MCF 10A (cell line): ENCODE measurements at places on chromosomes 7 and 10. TPM values are rescaled to one million over a fixed set of nuclear protein-coding genes. Genes with fewer than 3 reads are reported as not detected.

AQP1 gene
- 0.71 TPM in 1 of 2 replicates, not detected in the other for total RNA-seq

FZD1 gene
- 3.3 and 4.4 TPM in 2 replicates for total RNA-seq

ZNF22 gene
- total RNA-seq, result 7.2 and 8.5 TPM in 2 replicates

PNLIPRP3 gene
- 7.6 and 9.5 TPM in 2 replicates for total RNA-seq

ACTA2 gene
- 25.4 and 25.6 TPM in 2 replicates for total RNA-seq

TSPAN15 gene
- total RNA-seq, result 0.52 and 0.54 TPM in 2 replicates

CPN1 gene
- not detected in 2 replicates for total RNA-seq

FAM25A gene
- total RNA-seq, result not detected in 2 replicates

ZNF518A gene
- 13.3 and 14.7 TPM in 2 replicates for total RNA-seq

CH25H gene
- total RNA-seq, result not detected in 2 replicates

DNA sequence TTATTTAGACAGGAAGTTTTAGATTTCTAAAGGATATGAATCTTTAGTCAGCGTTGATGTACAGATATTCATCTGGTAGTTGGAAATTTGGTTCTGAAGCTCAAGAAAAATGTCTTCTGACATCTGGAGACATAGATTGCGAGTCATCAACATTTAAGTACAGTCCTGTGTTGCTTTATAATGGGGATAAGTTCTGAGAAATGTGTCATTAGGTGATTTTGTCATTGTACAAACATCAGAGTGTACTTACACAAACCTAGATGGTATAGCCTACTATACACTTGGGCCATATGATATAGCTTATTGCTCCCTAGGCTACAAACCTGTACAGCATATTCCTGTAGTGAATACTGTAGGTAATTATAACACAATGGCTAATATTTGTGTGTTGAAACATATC, 49.6 kb upstream of the UBN2 start:
- DNase-seq, result no peak

GRCh38 chr7:75850235-75850634, 28.6 kb upstream of the RHBDD2 start:
- DNase-seq, result no peak

- no peak for DNase-seq
Observed at GRCh38 chr7:116994611-116995010, 41.3 kb downstream of the ST7 start.

DNA sequence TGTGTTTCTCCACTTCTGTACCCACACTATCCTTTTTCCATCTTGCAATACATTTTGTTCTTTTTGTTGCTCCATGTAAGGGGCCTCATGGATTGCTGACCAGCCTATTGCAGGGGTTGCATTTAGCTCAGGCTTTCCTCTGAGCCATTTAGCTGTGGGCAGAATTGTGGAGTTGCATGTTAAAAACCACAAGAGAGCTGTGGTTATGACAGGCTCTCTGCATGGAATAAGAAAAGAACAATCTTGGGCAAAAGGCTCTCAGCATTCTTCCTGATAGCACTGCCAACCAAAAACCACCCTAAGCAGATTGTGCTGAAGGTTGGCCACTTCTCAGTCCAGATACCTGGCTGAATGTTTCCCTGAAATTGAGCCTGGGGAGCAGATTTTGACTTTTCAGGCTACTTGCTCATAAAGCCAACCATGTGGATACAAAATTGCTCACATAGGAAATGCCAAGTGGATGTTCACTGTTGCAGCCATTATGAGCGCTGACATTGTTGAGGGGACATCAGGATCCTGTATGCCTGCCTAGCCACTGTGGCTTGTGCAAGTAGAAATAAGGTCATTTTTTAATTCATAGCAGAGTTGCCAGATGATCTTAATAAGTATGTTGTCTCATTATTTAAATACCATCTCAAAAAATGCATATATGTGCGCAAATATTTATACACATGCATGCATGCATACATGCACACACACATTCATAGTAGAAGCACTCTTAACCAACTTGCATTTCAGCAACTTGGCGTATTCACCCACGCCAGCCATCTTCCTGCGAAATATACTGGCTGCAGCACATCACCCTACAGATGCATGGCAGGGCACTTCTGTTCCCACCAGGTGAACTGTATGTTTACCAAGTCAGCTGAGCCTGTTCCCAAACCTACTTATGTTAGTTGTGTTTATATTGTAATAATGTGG, 695.4 kb downstream of the LRMDA start:
- DNase-seq, result no peak

DNA sequence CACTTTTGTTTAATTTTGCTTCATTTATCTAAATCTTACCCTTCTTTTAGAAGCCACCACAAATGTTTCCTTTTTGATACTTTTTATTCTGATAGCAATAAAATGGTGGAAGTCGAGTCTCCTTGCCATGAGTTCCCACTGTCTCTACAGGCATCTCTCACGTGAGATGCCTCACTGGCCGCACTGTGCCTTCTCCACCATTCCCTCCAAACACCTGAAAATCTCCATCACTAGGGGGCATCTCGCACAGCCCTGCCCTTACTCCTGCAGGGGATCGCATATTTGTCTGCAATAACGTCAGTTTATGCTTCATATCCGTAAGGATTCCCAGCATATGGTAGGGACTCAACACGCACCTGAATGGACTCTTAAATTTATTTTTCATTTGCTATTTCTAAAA, 56.3 kb upstream of the NCAPG2 start:
- peak; percentile 13 for DNase-seq

- no peak for DNase-seq
Observed at GRCh38 chr7:70271617-70272081, 673.4 kb downstream of the AUTS2 start.

- DNase-seq, result no peak
Observed at GRCh38 chr10:37733822-37734221, 123.6 kb downstream of the ZNF248 start.

DNA sequence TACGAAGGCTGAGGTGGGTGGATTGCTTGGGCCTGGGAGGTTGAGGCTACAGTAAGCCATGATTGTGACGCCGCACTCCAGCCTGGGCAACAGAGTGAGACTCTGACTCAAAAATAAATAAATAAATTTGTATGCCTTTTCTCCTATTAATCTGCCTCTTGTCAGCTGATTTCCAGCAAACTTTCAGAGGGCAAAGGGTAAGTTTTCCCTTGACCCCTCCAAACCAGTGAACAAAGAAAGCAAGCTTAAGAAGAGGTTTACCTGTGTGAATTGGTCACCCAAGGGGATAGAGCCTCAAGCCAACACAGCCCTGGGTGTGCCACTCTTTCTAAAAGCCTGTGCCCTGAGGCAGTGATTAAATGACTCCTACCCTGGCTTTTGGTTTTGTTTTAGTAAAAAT, 30.8 kb downstream of the GOT1 start:
- no peak for DNase-seq

- DNase-seq, result no peak
Observed at GRCh38 chr7:114650491-114650890, 235.9 kb downstream of the FOXP2 start.

- no peak for DNase-seq
Observed at GRCh38 chr10:102678068-102678400, 33.8 kb downstream of the TRIM8 start.

DNA sequence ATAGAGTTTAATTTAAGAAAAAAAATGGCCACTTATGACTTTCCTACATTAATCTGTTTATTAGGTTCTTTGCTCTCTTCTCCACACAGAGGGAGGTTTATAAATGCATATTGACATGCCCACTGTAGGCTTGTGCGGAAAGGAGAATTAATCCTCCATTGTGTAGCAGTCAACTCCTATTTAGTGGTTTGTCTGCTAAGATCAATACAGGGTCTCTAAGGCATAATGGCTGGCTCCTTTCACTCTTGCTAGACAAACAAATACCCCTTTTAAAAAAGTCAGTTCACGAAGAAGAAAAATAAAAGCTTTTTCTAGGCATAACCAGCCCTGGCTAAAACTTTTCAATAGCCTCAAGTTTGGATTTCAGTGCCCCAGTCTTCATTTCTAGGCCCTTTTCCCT, 141.6 kb downstream of the TSPAN12 start:
- DNase-seq, result no peak

GRCh38 chr10:96339383-96339782, 19.4 kb downstream of the OPALIN start:
- DNase-seq, result no peak

DNA sequence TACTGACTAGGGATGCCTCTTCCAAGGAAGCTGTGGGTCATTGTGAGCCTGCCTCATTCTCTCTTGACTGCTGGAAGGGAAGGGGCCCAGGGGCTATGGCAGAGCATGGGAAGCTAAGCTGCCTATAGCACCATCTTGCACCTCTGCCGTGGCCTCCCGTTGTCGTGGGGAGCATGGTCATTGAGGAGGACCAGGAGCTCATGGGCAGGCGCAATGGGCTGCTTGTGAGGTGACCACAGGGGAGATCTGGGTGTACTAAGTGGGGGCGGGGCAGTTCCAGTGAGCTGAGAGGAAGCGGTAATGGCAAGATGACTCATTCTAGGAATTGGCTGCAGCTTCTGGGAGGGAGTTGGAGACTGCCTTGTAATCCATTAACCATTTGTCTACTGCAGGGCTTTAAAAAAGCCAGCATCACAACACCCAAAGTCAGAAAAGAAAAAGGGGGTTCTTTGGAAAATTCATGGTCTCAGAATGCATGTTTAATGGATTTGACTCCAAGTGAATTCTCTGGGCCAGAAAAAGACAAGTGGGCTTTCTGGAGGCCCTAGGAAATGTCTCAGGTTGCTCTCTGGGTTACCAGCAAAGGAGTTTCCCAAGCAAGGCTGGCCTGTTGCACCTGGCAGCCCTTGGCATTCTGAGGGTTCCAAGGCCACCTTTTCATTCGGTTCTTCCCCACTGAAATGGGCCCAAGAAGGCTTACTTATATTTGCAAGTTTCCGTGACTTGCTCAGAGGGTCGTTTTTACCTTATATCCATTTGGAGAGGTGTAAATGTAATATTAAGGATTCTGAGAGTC, 3.6 kb downstream of the DUSP5 start:
- DNase-seq, result peak; percentile 97

GRCh38 chr10:92517034-92517655, 56.7 kb downstream of the IDE start:
- DNase-seq, result peak; percentile 79

GRCh38 chr7:96361116-96361857, 39.4 kb upstream of the SLC25A13 start:
- no peak for DNase-seq

DNA sequence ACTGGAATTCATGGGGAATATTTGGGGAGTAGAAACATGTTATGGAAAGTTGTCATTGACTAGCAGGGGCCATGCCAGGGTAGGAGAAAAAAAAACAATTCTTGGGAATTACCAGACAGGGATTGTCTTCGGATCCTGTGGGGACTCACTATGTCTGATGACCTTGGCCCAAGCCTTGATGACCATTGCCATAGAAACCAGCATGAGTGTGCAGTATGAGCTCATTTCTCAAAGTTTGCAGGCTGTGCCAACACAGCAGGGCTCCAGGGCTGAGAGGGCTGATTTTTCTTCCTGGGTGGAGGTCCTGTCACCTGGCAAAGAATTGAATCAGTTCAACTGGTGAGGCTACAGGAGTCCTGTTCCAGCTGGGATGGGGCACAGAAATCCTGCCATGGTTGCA, 198.3 kb downstream of the ADRA2A start:
- no peak for DNase-seq

DNA sequence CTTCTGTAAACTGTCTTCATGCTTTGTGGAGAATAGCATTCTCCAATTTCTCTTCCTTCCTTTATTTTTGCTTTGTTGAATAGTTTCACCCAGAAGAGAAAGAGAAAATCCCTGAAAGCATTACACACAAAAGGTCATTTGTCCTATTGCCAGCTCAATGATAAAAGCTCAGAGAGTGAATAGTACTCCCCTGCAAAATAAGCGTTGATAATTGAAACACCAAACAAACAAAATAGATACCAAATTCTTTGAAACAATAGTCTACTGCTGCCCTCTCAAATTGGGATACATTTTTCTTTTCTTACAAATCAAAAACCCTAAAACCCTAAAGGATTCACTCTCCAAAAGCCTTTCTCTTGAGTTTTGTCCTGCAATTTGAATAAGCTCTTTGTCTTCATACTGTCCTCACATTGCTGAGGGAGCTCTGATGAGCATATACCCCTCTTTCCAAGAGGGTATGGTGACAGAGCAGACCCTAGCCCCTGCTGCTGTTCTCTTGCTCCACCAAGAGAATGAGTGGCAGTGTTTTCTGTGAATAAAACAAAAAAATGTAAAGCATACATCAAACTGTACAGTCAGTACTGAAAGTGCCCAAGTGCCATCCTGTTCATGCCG, 134.4 kb downstream of the CSTF2T start:
- no peak for DNase-seq

DNA sequence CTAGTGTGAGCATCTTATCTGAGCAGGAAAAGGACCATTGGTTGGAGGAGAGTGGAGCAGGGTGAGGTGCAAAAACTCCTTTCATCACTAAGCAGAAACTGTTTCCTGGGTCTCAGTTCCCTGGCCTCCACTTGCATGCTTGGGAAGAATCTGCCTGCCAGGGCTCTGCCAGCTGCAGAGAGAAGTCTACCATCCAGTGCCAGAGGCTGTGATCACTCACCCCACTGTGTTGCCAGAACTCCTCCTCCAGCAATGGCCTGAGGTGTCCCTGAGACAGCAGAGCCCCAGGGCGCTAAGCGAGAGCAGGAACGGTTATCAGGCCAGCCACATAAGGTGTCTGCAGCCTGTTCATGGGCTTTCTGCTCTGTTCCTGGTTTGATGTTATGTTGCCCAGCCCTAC, 991.4 kb downstream of the CCSER2 start:
- DNase-seq, result no peak

DNA sequence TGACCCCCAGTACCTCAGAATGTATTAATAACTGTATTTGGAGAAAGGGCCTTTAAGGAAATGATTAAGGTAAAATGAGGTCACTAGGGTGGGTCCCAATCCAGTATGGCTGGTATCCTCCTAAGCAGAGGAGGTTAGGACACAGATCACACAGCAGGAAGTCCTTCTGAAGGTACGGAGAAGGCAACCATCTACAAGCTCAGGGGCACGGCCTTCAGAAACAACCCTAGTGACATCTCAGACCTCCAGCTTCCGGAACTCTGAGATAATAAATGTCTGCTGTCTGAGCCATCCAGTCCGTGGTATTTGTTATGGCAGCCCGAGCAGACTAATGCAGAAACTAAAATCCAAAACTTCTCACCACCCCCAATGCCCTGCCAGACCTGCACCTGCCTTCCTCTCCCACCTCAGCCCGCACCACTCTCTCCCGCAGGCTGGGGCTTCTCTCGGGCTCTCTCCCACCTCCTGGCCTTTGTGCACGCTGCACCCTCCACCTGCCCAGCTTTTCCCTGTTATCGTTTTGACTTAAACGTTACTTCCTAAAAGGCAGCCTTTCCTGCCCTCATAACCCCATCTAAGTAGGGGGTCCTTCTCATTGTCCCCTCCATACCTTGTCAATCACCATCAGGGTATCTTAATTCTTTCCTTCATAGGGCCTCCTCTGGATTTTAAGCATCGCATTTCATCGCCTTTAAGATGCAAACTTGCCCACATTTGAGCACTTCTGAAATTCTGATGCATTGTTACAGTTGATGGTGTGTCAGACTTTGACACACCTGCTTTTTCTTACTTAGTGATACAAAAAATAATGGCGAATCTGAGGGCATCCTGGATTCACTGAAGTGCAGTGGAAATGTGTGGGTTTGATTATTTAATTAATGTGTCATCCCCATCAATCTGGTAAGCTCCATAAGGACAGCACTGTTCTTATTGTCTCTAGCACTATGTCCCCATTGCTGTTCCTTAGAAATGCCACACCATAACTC, 32.2 kb upstream of the AQP1 start:
- DNase-seq, result no peak

GRCh38 chr10:132497861-132498561, 39.6 kb upstream of the INPP5A start:
- no peak for DNase-seq
